ENCODE measurements at places on chromosomes 1 and 21.
A peak's percentile ranks its signal among the peaks of the same experiment; 100 is the strongest.

DNA sequence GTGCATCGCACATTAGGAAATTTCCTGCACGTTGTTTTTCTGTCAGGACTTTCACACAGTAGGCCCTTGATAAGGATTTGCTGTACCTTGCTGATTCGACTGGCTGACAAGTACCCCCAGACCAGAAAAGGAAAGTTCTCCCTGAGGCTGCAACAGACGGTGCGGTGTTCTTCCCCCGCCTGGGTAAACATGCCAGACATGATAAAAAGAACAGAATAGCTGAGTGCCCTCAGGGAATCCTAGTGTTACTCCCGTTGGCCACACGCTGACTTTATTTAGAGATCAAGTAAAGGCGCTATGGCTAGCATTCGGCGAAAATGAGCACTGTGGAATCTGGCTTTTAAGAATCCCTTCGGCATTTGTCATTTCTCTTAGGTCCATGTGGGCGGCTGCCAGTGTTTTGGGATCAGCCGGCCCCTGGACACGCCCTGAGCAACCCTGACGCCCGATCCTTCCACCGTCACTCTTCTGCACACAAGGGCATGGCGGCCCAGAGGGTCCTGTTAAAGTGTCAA is 607.7 kb downstream of the KIF26B start:
- DNase-seq = no peak

GRCh38 chr1:230650300-230650699 is 8.0 kb downstream of the COG2 start:
- DNase-seq = no peak

GRCh38 chr21:30227633-30228404 is 11.9 kb upstream of the CLDN8 start:
- no peak for DNase-seq

DNA sequence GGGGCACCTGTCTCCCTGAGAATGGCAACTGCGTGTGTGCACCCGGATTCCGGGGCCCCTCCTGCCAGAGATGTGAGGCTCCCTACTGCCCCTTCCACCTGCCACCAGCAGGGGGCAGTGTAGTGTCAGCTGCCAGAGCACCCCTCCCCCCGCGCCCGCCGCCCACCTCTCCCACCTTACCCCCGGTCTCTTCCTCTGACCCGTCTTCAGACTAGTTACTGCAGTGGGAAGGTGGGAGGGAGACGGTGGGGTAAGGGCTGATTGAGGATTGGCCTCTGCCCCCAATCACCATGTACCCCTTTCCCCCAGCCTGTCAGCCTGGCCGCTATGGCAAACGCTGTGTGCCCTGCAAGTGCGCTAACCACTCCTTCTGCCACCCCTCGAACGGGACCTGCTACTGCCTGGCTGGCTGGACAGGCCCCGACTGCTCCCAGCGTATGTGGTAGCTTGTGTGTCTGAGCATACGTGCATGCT is 10.1 kb upstream of the LRRC71 start:
- peak; percentile 44 for DNase-seq
